ENCODE measurements at places on chromosomes 12 and 14. TPM values are rescaled to one million over a fixed set of nuclear protein-coding genes. Genes with fewer than 3 reads are reported as not detected.

DNA sequence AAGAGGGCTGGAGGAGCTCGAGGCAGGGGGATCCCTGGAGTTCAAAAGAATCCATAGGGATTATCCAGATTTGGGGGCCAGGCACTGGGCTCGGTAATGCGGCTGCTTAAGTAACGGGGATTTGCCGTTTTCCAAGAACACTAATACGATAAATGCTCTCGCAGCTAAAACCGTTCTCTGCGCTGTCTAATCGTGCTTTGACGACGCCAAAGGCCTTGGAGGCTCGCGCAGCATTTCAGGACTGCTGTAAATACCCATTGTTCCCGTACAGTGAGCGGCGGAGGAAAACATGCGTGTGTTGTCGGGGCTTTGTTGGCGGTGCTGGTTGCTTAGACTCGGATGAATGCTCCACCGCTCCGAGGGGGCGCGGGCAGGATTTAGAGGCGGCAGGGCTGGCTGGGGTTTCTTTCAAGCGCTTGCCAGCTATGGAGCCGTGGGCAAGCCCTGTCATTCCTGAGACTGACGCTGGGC, 26.2 kb downstream of the DIO3 start:
- H3K4me3 ChIP-seq: no peak overlapping the region
- no peak overlapping the region for H3K27ac ChIP-seq
- no peaks in the 10 kb centered on the region for H3K27me3 ChIP-seq

DNA sequence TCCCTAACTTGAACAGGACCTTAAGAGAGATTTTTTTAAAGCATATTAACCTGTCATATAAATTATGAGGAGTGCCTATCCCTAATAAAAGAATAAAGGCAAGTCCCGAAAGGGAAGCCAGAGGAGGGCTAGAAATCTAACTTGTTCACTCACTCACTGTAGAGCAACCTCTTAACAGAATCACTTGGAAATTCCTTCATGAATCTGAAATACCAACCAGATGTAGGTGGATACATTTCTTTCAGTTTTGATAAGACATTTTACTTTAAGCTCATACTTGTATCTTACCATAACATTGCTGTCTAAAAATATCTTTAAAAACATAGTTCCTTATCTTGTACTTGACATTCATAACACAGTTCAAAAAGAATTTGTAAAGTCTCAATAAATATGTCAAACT, 25.7 kb downstream of the NTN4 start:
- DNase-seq: peak; percentile 44
- H3K4me3 ChIP-seq: no peak overlapping the region
- H3K36me3 ChIP-seq: no peaks in the 10 kb centered on the region
- H3K27me3 ChIP-seq: no peaks in the 10 kb centered on the region
- peaks cover 2% of the 10 kb centered on the region for H3K4me1 ChIP-seq
- H3K27ac ChIP-seq: no peak overlapping the region

GRCh38 chr12:121093487-121093891, 39.2 kb upstream of the P2RX7 start:
- no peak for DNase-seq
- no peak overlapping the region for H3K4me3 ChIP-seq
- H3K36me3 ChIP-seq: no peaks in the 10 kb centered on the region

DNA sequence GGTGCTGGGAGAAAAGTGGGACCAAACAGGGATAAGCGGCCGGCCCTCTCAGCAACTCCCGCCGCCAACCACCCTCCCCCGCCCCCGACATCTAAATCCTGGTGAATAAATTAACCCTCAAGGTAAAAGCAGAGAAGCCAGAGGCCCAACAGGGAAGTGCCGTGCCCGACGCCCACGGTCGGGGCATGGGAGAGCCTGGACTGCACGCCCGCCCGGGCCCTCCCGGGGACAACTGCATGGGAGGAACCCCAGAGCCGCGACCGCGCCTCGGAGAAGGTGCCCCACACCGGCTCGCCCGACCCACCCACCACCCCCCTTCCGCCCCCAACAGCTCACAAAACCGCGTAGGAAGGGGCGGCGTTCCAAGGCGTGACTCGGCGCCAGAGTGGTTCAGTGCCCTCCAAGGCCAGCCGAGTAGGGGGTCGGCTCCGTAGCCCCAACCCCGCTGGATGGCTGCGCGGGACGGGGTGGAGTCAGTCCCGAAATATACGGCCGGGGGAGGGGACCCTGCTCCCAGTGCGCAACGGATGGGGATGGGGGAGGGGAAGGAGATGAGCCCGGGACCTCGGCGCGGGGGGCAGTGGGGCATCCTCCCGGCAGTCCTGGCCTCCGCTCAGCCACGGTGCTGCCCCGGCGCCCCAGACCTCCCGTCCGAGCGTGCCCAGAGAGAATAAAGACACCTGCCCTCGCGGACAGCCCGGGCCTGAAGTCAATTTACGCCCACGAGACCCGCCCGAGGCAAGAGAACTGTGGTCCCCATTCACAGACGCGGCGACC, 732 bp downstream of the SLC25A29 start:
- H3K27me3 ChIP-seq: no peaks in the 10 kb centered on the region
- no peak for DNase-seq
- peaks cover 4% of the 10 kb centered on the region for H3K4me1 ChIP-seq
- H3K36me3 ChIP-seq: no peaks in the 10 kb centered on the region

DNA sequence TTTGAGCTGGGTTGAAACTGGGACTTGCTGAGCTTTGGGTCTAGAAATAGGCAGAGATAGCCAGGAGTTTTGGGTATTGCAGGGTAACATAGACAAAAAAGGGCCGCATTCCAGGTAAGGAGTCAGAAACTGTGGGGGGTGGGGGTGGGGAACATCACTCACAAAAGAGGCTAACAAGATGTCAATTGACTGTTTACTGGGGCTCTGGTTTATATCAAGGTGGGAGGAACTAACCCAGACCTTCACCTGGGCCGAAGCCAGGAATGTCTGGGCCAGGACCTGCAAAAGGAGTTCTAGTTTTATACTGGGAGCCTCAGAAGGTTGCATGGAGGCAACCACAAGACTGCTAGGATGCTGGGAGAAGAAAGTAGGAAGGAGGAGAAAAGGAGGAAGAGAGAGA, 154.4 kb downstream of the EMP1 start:
- no peak overlapping the region for H3K27ac ChIP-seq
- H3K4me3 ChIP-seq: no peak overlapping the region

GRCh38 chr14:78805570-78805969, 635.4 kb downstream of the NRXN3 start:
- H3K4me3 ChIP-seq: no peak overlapping the region
- no peaks in the 10 kb centered on the region for H3K4me1 ChIP-seq
- H3K27ac ChIP-seq: no peak overlapping the region
- no peaks in the 10 kb centered on the region for H3K27me3 ChIP-seq
- no peak for DNase-seq
- H3K36me3 ChIP-seq: no peaks in the 10 kb centered on the region

Gene PTGDR
- not detected for total RNA-seq

Gene FOXG1
- not detected for total RNA-seq

Gene EPYC
- not detected for total RNA-seq

Gene CEBPE
- not detected for total RNA-seq
